NCI-H526 treated with DMSO at 0.1 percent for 48 hours (cell line): ENCODE measurements at places on chromosomes 12 and 14.

DNA sequence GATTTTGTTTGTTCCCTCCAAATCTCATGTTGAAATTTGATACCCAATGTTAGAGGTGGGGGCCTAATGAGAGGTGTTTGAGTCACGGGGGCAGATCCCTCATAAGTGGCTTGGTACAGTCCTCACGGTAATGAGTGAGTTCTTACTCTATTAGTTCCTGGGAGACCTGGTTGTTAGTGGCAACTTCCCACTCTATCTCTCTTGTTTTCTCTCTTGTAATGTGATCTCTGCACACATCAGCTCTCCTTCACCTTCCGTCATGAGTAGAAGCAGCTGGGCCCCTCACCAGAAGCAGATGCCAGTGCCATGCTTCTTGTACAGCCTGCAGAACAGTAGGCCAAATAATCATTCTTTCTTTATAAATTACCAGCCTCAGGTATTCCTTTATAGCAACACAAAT lies 29.6 kb upstream of the KCNK10 start:
- peak; percentile 71 for DNase-seq

DNA sequence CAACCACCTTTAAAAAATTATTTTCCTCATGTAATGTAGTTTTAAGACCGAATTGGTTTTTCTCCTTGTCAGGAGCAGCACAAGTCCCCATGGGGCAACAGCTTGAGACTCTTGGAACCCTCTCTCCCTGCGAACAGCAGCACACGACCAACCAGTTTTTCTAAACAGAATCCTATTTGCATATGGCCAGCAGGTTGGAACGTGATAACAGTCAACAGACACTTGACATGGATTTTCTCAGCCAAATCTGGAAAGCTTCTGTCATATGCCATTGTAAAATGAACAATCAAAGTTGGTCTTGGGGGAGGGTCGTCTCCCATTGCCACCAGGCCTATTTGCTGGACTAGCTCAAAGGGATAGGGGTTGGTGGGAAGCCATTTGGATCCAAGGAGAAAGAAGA lies 1915.0 kb upstream of the FLRT2 start:
- peak; percentile 62 for DNase-seq

- DNase-seq = no peak
Measured at GRCh38 chr14:24665440-24665991, 31.5 kb upstream of the GZMB start.

DNA sequence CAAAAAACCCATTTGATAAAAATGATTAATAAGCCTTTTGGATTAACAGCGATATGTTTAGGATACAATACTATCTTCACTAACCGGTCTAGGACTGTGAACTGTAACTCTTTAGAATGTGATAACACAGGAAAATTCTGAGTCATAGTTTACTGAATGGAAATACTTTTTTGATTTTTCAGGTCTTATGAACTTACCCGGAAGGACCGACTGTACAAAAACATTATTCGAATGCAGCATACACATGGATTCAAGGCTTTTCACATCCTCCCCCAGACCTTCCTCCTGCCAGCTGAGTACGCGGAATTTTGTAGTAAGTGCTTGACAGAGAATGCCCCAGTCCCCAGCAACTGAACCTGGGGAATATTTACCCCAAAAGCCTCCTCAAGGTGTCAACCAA lies 29.0 kb downstream of the TTLL5 start:
- DNase-seq = no peak

GRCh38 chr14:100221533-100222223 lies 17.3 kb upstream of the YY1 start:
- DNase-seq = peak; percentile 51

DNA sequence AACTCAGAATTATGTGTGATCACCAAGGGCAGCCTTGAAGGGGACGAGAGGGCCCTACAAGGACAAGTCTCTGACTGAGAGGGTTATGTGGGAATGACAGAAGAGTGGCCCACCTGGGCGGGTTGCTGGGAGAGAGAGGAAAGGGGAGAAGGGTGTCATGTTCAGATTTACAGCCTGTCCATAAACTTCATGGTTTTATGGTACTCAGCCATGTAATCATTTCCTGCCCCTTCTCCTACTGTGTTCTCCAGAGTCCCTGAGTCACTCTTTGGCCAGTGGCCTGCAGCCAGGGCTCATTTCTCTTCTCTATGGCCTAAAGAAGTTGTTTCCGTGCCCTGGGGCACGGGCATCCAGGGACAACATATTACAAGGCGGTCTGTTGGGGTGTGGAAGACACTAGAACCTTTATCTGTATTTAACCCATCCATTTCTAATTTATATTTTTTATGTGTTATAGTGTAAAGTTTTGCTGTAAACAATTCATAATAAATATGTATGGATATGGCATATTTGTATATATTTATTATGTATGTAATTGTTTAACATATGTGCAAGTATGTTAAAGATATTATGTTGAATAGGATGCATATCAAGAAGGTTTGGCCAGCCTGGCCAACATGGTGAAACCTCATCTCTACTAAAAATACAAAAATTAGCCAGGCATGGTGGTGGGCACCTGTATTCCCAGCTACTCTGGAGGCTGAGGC lies 26.9 kb downstream of the DDX47 start:
- no peak for DNase-seq

- DNase-seq = no peak
Measured at GRCh38 chr14:85960756-85961155, 430.8 kb downstream of the FLRT2 start.

- peak; percentile 64 for DNase-seq
Measured at GRCh38 chr12:98154850-98155249, 360.5 kb upstream of the TMPO start.

GRCh38 chr12:114168061-114168460 lies 201.9 kb upstream of the RBM19 start:
- DNase-seq = no peak

DNA sequence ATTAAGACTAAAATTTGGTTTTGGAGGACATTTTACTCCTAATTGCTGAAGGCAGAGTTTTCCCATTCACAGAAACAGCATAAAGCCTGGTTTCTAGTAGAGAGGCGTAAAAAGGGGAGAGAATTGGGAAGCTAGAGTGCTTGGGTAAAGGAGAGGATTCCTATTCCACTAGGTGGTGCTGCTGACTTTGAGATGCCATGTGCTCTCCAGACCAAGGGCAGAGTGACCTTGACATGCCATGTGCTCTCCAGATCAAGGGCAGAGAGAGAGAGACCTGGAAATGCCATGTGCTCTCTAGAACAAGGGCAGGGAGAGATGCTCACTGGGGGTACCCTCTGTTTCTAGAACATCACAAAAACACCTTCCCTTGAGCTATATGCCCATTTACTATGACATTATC lies 176.2 kb upstream of the PDZRN4 start:
- DNase-seq = no peak

- no peak for DNase-seq
Measured at GRCh38 chr14:53461858-53462257, 308.7 kb upstream of the DDHD1 start.
